ENCODE measurements at places on chromosomes 2 and 18.

DNA sequence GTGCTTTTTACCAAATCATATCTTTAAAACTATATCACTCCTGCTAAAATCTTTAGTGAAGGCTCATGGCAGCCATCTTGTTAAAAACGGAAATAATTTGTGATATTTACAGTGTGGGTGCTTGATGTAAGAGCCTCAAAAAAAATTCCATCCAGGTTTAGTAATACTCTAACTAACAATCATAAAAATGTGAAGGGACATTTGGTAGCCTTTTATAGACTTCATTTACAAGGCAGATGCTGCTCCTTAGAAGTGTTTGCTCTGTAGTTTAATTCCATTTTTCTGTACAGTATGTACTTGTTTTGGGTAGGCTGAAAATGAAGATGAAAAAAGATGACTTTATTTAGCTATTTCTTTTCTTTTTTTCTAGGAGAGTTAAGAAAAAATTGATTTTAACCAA lies 525.0 kb downstream of the ZEB2 start:
- DNase-seq = no peak

DNA sequence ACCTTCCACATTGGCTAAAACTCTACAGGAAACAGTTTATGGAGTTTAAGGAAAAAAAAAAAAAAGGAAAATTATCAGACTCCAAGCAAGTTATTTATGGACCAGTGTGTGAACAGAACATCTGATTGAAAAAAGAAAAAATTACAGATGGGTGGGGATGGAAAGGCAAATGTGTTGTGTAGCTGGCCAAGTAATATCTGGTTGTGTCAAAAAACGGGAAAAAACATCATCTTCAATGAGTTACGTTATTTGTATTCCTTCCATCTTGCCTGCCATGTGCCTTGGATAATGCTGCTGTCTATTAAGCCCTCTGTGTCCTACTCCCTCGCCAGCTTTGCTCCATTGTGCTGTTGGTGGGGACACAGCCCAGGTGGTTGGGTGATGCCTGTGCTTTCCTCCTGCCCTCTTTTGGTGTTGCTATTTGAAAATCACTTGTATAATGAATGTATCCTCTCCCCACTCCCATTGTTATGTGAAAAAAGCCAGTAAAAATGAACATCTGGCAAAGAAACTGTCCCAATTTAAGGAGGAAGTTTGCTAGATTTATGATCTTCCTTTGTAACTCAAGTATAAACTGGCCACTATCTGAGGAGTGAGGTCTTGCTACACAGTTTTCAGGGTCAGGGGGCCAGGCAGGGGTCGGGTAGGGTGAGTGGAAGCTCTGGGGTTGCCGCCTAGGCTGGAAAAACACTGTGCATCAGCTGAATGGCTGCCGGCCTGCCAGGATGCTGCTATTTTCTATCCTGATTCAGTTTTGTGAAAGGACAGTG lies 155.9 kb downstream of the FMNL2 start:
- DNase-seq = no peak

DNA sequence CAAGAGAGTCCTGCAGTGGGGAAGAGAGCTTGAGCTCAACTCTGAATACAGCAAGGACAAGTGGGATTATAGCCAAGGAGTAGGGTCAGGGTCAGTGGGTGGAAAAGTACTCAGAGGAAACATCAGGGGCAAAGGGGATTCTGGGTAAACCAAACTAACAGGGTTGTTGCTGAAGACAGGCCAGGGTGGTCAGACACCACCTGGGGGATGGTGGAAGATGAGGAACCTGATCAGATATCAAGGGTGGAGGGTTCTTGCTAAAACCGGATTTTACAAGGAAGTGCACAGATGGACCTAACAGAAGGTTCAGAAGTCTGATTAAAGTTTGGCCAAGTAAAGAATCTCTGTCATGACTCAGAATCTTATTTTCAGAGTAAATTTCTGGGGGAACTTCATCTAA lies 16.5 kb downstream of the OSBPL1A start:
- DNase-seq = no peak

DNA sequence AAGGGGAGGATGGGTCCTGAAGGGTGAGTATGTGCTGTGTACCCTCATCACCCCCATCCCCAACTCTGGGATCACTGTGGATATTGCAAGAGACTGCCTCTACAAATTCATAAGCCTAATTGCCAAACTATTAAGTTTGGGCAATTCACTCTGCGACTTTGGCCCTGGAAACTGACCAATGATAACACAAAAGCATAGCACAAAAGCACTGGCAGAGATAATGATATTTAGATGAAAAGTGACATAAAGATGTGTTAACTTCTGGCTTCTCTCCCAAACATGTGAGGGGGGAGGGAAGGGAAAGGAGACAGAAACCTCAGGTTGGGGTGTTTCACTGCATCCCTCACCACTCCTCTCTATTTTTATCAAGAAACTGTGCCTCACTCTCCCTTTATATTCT lies 150.3 kb downstream of the SATB2 start:
- no peak for DNase-seq

GRCh38 chr18:8937160-8938094 lies 165.1 kb upstream of the NDUFV2 start:
- no peak for DNase-seq

- DNase-seq = no peak
These were observed 127.5 kb downstream of the NCK2 start for GRCh38 chr2:105872142-105872728.

DNA sequence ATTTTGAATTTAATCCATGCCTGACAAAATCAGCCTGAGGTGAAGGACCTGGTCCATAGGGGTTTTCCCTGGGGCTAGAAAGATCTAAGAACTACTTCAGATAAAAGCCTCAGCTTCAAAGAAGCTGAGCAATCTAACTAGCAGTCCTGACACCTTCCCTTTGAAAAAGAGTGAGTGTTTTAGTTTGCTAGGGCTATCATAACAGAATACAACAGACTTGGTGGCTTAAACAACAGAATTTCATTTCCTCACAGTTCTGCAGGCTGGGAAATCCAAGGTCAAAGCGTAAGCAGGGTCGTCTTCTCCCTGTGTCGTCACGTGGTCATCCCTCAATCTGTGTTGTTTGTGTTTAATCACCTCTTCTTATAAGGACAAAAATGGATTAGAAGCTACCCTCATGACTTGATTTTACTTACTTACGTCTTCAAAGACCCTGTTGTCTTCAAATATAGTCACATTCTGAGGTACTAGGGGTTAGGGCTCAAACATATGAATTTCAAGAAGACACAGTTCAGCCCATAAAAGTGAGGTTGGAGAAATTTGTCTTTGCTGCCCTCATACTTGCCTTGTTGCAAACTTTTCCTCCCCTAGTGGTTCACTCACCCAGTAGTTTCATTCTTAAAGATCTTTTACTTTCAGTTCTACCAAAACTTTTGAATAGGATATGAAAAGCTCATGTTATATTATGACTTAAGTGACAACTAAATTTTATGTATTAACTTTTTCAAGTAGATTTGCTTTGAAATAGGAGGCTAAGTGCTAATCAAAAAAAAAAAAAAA lies 673.8 kb downstream of the ARHGAP15 start:
- no peak for DNase-seq

Data from cortex of kidney (tissue), 1 donor.